ENCODE measurements at places on chromosomes 16 and 17.

- no peak for DNase-seq
Observed at GRCh38 chr17:8125154-8125946, 1.4 kb upstream of the HES7 start.

GRCh38 chr17:40139566-40140058 lies 725 bp upstream of the CASC3 start:
- DNase-seq: no peak

DNA sequence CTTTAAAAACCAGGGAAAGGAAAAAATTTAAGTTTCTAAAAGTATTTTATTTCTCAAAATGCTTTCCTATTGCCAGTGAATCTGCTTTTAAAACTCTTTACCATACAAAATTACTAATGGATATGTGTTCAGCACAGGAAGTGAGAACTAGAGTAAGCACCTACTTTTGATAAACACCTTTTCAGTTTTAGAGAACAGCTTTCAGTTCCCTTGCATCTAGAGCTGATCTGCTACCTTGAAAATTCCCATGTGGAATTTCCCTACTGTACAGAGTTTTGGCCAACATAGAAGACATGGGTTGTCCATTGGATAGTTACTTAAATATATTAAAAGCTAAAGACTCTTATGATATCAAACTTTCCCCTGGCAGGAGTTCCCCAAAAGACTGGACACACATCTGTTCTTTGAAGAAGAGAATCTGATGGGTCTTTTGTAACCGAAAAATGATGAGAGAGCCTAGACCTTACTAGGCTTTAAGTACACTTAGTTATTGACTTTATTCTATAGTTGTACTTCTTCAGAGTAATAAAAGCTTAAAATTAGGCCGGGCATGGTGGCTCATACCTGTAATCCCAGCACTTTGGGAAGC lies 112.1 kb upstream of the CNTNAP4 start:
- DNase-seq: no peak

DNA sequence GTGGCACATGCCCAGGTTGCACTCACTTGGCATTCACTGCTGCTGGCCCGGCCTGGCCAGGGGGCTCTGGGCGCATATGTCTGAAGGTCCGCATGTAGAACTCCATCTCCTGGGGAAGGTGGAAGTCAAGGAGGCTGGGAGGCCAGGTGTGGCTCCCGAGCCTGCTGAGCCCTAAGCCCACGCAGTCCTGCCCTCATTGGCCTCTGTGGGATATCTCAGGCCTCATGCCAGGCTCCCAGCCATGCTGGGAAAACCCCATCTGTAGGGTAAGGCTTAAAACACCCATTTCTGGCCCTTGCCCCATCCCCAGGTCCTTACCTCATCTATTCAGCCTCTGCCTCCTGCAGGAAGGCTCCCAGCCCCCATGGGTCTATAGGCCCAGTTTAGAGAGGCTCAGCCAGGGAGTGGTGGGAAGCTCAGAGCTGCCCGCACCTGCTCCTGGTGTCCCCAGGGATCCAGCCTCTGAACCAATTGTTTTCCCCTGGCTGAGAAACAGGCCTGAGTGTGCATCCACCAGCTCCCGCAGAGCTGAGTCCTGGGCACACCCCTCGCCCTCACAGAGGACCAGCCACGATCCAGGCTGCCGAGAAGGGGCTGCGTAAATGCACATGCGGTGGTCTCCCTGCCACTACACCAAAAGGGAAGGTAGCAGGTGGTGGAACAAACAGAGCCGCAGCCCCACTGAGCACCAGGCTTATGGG lies 2.3 kb upstream of the TPPP3 start:
- DNase-seq: no peak

GRCh38 chr17:76995387-76996105 lies 127.3 kb downstream of the MGAT5B start:
- no peak for DNase-seq

DNA sequence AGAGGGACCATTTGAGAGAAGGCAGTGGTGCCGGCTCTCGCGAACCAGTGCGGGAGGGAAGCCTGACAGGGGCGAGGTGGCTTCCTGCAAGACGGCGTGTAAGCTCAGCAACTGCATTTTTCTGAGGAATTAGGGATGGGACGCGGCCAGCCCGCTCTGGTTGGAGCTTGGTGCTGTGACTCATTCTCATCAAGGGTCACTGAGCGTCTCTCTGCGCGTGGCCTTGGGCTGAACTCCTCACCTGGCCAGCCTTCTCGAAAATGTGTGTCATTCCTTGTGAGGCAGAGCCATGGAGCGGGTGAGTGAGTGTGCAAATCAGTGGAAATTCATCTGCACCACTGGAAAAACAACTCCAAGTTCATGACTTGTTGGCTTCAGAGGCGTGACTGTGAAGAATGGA lies 52.8 kb downstream of the NTN1 start:
- DNase-seq: no peak

DNA sequence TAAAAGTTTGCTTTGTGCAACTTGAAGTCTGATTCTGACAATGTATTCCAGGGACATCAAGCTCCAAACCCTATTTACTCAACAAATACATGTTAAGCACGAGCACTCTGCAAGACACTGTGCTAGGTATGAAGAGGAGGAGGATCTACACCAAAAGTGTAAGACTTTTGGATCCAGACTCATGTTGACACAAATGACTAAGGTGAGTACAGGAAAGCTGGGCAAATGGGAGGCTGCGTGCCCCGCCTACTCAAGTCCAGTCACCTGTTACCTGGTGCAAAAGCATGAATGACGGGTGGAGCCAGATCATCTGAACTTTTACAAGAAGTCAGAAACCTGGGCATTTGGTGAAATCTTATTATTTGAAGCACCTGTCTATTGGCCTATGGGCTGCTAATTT lies 120.7 kb downstream of the ABCC12 start:
- no peak for DNase-seq

DNA sequence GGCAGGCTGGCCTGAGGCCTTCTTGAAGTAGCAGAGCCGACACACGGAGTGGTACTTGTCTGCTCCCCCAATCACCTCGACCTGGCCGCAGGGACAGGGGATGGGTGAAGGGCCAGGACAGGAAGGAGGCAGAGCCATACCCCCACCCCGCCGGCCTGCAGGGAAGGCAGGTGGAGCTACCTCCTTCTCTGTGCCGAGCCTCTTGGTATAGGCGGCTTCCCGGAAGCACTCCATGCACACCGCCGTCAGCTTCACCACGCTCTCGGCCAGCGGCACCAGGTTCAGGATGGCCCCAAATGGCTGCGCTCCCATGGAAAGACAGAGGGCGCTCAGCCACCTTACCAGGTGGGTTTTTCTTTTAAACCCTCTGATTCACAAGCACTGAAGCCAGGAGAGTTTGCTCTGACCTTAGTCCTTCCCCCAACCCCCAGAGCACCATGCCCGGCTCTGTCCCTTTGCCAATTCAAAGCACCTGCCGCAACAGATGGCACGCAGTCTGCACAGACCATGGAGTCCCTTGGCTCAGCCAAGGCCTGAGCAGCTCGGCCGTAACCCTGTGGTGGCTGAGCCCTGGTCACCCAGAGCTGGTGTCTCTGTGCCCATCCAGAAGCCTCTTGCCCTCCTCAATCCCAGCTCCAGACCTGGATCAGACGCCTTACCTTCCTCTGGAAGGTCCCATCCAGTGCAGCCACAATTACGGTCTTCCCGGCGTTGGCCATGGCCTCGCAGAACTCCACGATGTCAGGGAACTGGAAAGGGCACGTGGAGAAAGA lies 6.7 kb downstream of the SYNGR2 start:
- no peak for DNase-seq

GRCh38 chr17:41284043-41284442 lies 8.5 kb downstream of the KRTAP9-7 start:
- DNase-seq: no peak

GRCh38 chr16:49502136-49502881 lies 128.7 kb downstream of the C16orf78 start:
- DNase-seq: no peak

DNA sequence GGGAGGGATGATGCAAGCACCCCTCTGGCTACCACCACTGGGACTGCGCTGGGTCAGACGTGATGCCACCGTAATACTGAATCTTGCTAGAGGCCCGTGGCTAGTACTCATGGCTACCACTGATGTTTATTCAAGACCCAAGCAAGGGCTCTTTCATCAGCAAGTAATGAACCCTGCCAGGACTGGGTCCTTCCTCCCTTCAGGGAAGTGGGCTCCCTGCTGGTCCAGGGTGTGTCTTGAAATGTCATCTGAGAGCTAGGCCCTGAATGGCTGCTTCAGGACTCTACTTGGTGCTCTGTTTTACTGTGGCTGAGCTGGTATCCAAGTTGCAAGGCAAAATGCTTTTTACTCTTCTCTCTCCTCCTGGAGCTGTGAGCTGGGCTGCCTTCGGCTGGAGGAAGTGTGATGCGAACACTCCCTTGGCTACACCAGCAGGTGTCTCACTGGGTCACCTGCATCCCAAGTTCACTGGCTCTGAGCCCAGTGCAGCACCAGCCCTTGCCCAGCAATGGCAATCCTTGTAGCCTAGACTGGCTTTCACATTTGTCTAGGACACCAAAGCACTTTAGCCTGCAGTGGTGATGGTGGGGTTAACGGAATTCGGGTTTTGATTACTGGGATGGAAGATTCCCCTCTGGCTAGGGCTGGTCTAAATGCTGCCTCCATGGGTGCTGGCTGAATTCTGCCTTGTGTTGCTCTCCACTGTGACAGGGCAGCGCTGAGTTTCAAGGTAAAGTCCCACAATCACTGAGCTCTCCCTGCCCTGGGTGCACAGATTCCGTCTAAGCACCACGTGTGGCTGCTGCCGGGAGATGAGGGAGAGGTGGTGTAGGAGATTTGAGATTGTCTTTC lies 98.6 kb downstream of the USP22 start:
- DNase-seq: no peak

- DNase-seq: no peak
Observed at GRCh38 chr16:84899414-84899813, 79.6 kb downstream of the CRISPLD2 start.

DNA sequence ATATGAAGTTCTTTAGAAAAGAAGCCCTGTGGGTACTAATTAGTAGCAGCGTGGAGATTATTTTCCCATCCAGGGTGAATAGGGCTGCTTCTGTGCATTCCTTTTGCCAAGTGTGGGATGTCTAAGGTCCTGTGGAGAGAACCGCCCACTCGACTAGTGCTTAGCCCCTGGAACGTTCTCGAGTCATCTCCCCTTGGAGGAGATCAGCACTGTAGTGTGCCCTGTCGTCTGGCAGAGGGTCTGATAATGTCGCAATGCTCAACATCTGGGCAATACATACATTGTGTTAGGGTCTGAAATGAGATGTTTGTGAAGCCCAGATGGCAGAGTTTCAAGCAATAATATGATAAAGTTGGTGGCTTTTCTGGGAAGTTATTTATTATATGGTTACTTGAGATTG lies 64.8 kb downstream of the SPECC1 start:
- DNase-seq: no peak
